T-helper 17 cell (primary cell): ENCODE measurements at places on chromosomes 3 and 15. TPM values are rescaled to one million over a fixed set of nuclear protein-coding genes. Genes with fewer than 3 reads are reported as not detected.

Gene IL20RB
- 4.2 TPM for total RNA-seq

Gene COL8A1
- total RNA-seq = not detected

Gene SNX22
- 1.9 TPM for total RNA-seq

- no peak for DNase-seq
- H3K36me3 ChIP-seq = peaks cover 2% of the 10 kb centered on the region
- H3K27ac ChIP-seq = no peak overlapping the region
- peaks cover 3% of the 10 kb centered on the region for H3K4me1 ChIP-seq
- peaks cover 55% of the 10 kb centered on the region for H3K27me3 ChIP-seq
- H3K4me3 ChIP-seq = no peak overlapping the region
Measured at GRCh38 chr3:31728403-31728802, 195.7 kb downstream of the STT3B start.

DNA sequence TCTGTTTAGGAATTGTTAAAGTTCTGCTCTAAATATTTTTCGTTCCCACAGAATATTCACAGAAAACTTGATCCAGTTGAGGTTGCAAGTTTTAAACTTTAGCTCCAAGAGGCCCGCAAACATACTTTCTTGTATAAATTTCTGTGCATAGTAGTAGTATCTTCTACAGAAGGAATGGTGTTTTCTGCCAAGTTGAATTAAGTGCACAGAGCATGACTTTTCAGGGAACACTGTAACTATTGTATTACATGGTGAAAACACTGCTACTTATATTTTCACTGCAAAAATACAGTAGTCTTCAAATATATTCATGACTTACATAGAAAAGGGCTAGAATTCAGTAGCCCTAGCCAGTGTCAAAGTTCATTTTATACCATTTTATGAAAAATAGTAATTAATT is 67.0 kb downstream of the SUCNR1 start:
- no peak overlapping the region for H3K27ac ChIP-seq
- DNase-seq = no peak
- no peaks in the 10 kb centered on the region for H3K36me3 ChIP-seq
- peaks cover 19% of the 10 kb centered on the region for H3K27me3 ChIP-seq

GRCh38 chr3:55322638-55323037 is 164.5 kb downstream of the WNT5A start:
- no peak overlapping the region for H3K27ac ChIP-seq
- no peaks in the 10 kb centered on the region for H3K36me3 ChIP-seq
- no peak for DNase-seq
- no peak overlapping the region for H3K4me3 ChIP-seq
- H3K27me3 ChIP-seq = no peaks in the 10 kb centered on the region
- no peaks in the 10 kb centered on the region for H3K4me1 ChIP-seq

GRCh38 chr15:95208988-95209387 is 977.6 kb downstream of the MCTP2 start:
- no peaks in the 10 kb centered on the region for H3K4me1 ChIP-seq
- H3K4me3 ChIP-seq = no peak overlapping the region
- DNase-seq = no peak
- no peak overlapping the region for H3K27ac ChIP-seq
- H3K27me3 ChIP-seq = no peaks in the 10 kb centered on the region
- no peaks in the 10 kb centered on the region for H3K36me3 ChIP-seq

GRCh38 chr3:58095603-58096138 is 87.4 kb downstream of the FLNB start:
- no peak overlapping the region for H3K4me3 ChIP-seq
- H3K4me1 ChIP-seq = peaks cover 7% of the 10 kb centered on the region
- peaks cover 12% of the 10 kb centered on the region for H3K36me3 ChIP-seq
- no peaks in the 10 kb centered on the region for H3K27me3 ChIP-seq

DNA sequence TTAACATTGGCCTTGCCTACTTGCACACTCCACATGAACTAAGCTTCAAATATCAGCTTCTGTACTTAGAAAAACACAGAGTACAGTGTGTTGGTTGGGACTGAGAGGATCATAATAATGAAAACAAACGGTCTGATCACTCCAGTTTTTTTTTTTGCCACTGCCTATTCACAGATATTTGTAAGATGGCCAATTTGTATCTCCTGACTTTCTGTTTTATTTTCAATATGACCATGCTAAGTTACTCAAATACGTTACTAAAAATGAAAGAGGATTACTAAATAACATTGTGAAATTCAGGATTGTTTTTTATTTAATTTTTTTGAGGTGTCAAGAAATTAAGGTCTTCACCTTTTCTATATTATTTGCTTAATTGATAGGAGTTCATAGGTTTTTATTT is 595.1 kb downstream of the TUSC7 start:
- no peaks in the 10 kb centered on the region for H3K27me3 ChIP-seq
- no peak overlapping the region for H3K4me3 ChIP-seq
- DNase-seq = no peak
- H3K36me3 ChIP-seq = no peaks in the 10 kb centered on the region
